Stimulated activated CD8-positive, alpha-beta memory T cell treated with anti-CD3 and anti-CD28 coated beads, Interleukin-2, amount 100 ng/mL, for 1 hour (primary cell): ENCODE measurements at places on chromosomes 7 and 10.
A peak's percentile ranks its signal among the peaks of the same experiment; 100 is the strongest.

- DNase-seq, result no peak
Observed at GRCh38 chr10:23512355-23513058, 73.6 kb downstream of the OTUD1 start.

DNA sequence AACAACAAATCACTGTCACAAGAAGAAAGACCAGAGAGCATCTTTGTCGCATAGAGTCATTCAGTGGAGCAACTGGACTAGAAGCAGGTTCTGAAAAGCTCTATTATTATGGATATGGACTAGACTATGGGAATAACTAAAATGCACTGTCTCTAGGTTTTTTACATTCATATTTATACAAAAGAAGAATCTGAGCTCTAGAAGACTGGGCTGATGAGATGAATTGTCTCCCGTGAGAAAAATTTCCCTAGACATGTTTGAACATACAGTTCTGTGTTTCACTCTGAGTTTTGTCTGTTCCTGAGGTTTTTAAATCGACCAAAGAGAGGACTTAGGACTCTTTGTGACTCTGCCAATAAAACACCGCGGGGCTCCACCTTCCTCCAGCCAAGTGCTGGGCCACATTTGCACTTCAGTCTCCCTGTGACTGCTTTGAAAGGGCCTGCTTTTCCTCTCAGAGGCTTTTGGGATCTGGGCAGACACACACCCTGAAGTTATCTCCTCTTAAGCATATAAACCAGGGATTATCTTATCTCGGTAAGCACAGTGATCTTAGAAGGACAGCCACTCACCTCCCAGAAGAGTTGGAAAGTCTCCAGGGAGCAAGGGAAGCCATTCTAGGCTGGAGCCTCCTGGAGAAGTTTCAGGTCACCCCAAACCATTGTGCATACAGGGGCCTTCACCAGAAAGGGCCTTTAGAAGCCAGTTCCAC, 101.0 kb upstream of the JCAD start:
- no peak for DNase-seq

DNA sequence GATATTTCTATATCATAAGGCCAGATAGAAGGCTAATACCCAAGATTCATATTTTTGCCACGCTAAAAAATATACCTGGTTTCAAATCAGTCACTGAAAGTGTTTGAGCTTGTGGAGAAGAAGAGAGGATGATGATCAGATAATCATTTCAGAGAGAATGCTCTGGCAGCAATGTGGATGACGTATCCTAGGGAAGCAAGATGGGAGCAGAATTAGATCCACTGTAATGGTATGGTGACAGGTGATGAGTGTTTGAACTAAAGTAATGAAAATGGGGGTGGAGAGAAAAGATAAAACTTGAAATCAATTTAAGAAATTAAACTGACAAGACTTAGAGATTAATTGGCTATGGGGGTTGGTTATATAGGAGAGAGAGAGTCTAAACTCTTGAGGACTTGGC, 42.7 kb upstream of the TMEM196 start:
- DNase-seq, result no peak

GRCh38 chr7:16668049-16668858, 22.3 kb downstream of the BZW2 start:
- no peak for DNase-seq

GRCh38 chr7:51123322-51124019, 193.1 kb downstream of the COBL start:
- DNase-seq, result no peak

DNA sequence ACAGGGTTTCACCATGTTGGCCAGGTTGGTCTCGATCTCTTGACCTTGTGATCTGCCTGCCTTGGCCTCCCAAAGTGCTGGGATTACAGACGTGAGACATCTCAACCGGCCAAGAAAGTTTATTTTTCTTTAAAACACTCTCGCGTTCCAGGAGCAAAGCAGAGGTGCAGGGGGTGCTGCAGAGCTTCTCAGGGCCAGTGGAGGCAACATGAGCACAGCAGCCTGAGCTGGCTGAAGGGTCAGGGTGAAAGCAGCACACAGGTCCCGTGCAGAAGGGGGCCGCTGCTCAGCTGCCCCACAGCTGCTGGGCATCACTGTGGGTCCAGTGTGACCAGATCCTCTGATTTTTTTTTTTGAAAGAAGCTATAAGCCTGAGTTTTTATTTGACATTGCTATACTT, 46.1 kb downstream of the EPHB4 start:
- no peak for DNase-seq

GRCh38 chr7:128115336-128115820, 84.1 kb upstream of the LRRC4 start:
- no peak for DNase-seq

GRCh38 chr7:111835066-111835465, 272.8 kb upstream of the IMMP2L start:
- no peak for DNase-seq

- no peak for DNase-seq
Observed at GRCh38 chr10:123974406-123974805, 82.8 kb upstream of the CPXM2 start.

- no peak for DNase-seq
Observed at GRCh38 chr7:68729371-68729770, 868.9 kb upstream of the AUTS2 start.

- no peak for DNase-seq
Observed at GRCh38 chr7:68434857-68435256, 1163.4 kb upstream of the AUTS2 start.

DNA sequence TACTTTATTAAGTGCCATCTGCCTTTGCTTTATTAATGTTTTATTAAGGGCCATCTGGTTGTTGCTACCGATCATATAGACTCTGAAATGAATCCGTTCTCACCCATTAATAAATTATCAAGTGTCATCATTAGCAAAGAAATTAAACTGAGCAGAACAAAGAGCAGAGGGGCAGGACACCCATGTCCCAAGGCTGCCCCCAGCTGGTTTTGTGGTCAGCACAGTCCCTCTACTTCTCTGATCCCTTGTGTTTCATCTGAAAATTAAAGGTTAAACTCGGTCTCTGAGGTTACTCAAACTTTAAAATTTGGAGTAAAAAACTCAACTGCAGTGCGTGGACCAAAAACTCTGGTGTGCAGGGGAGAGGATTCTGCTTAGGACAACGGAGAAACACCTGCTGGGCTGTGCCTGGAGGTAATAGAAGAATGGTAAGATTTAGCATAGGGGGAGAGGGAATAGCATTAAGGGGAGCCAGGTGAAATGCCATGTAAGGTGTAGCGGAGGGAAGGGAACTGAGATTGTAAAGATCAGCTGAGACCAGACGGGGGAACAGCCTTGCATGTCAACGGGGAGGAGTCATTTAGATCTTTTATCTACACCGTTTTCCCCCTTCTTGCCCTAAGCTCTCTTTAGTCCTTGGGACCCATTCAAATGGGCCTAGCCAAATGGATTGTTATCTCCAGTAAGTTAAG, 10.8 kb upstream of the GSDME start:
- DNase-seq, result no peak

DNA sequence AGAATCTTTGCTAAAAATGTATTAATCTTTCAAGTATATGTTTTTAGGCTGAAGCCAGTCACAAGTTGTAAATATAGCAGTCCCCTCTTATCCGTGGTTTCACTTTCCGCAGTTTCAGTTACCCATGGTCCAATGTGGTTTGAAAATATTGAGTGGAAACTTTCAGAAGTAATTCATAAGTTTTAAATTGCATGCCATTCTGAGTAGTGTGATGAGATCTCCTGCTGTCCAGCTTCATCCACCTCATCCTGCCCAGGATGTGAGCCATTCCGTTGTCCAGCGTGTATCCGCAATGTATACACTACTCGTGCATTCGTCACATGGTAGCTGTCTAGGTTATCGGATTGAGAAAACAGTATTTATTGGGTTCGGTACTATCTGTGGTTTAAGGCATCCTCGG, 12.2 kb downstream of the PDCD4 start:
- no peak for DNase-seq

DNA sequence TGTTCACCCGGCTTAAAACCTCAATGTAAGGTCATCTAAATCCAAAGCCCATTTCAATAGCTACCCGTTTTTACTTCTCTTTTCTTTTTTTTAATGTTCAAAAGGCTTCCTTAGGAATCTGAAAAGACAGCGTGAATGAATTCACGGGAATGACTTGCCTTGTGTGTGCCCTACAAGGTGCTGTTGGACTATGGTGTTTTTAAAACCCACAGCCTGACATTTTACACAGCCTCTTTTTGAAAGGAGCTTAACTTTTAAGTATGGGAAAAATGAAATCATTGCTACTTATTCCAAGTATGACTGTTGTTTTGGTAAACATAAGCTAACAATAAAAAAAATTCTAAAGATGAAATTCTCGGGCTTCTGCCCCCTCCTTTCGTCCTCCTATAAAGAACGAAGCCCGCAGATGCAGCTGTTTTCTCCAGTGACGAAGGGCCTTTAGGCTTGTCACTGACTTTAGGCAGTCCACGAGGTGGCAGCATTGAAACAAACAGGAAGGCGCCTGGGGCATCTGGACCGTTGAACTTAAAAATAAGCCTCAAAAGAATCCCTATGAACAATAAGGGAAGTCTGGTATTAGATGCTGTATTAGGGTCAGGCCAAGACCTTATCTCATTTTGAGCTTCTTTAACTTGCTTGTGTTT, 141.3 kb downstream of the NRP1 start:
- DNase-seq, result peak; percentile 41

DNA sequence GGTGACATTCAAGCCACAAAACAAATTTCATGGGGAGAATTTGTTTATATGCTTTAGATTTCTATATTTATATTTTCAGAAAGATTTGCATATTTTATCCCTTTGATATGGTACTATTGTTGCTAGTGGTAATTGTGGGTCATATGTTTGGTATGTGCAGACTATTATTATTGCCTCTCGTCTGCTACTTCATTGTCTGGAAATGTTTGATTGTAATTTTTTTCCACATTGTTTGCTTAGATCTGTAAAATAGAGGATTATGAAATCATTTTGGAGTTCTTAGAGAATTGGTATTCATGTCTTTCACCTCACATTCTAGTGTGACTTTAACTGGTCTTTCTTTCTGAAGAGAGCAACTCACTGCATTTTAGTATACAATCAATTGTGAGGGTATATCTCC, 44.7 kb downstream of the MYO3A start:
- no peak for DNase-seq
